HuH-7.5 (cell line): ENCODE measurements at places on chromosomes 16 and 17.

DNA sequence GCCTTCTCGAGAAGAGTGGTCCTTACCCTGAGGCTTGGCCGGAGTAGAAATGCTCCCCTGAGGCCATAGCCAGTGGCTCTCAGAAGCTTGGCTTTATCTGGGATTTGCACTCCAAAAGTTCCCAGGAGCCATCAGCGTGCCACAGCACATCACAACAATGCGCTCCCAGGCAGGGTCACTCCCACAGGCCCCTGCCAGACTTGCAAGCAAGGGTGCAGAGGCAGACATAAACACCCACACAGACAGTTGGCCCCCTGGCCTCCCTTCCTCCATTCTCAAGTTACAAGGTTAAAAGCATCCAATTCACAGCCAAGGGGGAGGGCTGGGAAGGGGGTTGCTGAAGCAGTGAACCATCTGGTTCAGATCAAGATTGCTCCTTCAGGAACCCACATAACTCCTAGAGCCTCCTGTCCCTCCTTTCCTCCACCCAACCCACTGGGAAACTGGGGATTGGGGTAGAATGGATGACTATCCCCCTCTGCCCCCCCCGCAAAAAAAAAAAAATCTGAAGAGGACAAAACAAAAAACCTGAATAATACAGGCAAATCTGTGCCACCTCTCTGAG lies 1.8 kb downstream of the ST3GAL2 start:
- no peak for DNase-seq

DNA sequence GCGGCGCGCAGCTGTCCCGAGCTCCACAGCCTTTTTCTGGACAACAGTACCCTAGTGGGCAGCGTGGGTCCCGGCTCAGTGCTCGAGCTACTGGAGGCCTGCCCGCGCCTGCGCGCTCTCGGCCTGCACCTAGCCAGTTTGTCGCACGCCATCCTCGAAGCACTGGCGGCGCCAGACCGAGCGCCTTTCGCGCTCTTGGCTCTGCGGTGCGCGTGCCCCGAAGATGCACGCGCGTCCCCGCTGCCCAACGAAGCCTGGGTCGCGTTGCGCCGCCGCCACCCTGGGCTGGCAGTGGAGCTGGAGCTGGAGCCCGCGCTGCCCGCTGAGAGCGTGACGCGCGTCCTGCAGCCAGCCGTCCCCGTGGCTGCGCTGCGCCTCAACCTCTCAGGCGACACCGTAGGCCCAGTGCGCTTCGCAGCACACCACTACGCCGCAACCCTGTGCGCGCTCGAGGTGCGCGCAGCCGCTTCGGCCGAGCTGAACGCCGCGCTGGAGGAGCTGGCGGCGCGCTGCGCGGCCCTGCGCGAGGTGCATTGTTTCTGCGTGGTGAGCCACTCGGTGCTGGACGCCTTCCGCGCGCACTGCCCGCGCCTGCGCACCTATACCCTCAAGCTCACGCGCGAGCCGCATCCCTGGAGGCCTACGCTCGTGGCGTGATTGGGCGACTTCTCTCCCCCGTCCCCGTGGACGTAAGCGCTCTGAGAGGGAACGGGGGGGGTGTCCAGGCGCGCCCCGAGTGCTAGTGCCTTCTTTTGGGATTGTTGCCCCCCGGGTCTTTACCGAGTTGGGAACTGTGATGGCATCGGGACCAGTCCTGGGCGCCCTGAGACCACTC lies 1.2 kb upstream of the HSF4 start:
- no peak for DNase-seq

DNA sequence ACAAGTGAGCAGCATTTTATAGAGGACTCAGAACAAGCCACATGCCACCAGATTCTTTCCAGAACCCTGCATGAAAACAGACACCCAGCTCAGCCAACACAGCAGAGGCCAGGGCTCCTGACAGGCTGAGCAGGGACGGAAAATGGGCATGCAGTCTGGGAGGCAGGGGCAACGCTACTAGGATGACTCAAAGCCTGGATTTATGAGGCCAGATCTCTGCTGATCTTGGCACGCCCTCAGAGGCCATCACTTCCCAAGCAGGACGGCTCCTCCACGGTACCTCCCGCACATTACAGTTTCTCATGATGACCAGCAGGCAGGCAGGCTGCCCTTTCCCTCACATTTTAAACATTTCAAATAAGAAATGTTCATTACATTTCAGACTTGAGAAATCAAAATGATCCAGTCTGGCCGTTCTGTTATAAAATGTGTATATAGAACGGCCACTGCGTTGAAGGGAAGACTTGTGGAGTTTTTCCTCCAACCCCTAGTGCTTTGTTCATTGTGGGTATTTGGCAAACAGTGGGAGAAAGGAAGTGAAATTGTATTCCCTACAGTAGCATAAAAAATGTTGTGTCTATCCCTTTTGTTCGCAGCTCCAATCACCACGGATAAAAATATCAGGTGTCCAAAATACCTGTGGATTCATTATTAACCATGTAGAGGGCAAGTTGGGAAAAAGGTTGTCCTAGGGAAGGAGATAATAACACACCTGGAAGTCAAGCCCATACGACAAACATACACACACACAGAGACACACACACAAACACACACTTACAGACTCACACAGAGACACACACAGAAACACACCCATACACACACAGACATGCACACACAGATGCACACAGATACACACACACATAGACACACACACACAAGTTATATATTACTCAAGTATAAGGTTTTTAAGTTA lies 64.8 kb upstream of the ADAMTS18 start:
- no peak for DNase-seq

GRCh38 chr17:59428916-59429485 lies 97.5 kb downstream of the YPEL2 start:
- DNase-seq: no peak

DNA sequence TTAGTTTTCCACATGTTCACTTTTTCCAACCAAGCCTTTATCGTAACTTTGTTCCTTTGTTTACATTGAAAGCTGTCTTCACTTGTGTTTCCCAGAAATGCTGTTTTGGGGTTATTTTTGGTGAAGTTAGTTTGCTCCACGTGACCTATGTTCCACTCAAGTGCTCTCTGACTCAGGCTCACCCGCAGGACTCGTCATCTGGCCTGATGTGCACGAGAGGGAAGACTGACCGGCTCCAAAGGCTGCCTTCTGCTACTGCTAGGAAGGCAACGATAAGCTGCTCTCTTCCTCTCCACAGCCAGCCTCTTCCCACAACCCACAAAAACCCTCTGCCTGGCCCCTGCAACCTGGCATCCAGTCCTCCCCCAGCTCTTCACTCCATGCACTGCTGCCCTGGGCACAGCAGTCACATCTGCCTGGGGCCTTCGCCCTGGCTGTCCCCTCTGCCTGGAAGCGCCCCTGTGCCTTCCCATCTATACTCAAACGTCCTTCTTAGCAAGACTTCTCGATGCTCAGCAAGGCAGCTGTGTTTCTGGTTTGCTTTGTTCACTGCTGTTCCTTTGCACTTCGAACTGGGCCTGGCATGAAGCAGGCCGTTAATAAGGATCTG lies 28.0 kb downstream of the ZCCHC14 start:
- no peak for DNase-seq

DNA sequence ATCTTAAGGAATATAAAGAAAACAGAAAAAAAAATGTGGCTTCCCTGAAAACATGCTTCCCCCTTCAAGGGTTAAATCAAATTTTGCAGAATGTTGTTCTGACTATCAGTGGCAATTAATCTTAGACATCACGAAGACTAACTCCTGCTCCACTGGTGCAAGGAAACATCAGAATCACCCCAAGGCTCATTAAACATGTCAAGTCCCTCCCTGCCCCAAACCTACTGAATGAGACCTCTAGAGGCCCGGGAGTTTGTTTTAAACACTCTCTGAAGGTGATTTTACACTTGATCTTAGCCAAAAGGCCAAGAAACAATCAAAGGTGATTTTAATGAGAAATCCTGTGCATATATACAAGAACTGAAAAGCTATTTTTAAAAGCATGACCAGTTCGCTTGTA lies 18.3 kb downstream of the PSME3IP1 start:
- DNase-seq: no peak

DNA sequence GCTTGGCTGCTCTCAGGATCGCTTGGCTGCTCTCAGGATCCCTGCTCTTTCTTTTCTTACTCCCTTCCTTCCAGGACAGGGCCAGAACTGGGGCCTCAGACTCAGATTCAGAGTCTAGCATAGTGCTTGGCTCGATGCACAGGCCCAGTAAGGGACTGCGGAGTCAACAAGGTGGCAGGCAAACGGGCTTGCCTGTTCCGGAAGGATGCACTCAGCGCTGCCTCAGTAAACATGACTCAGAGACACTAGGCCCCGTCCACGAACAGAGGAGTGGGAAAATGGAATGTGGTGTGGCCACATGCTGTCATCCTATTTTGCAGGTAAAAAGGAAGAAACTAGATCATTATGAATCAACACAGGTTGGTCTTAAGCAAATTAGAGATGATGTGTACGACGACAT lies 9.8 kb downstream of the SPHK1 start:
- no peak for DNase-seq

DNA sequence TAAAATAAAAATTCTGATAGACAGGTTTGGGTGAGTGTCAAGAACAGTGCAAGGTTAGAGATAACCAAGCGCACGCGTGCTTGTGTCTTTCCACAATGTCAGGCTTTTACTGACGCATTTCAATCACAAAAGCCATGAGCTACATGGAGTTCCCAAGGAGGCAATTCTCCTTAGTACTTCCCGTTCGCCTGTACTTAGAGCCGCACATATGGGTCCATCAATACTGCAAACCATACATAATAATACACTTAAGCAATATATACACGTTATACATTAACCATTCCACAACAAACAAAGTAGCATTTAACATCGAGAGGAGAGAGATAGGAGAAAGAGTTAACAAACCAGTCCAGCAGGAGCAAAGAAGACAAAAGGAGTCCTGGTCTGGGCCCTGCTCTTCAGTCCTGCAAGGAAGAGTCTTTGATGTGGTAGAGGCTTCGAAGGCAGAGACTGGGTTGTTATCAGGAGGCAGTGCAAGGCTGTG lies 11.9 kb upstream of the GPRC5C start:
- no peak for DNase-seq

GRCh38 chr16:80631581-80631980 lies 90.8 kb downstream of the DYNLRB2 start:
- no peak for DNase-seq

DNA sequence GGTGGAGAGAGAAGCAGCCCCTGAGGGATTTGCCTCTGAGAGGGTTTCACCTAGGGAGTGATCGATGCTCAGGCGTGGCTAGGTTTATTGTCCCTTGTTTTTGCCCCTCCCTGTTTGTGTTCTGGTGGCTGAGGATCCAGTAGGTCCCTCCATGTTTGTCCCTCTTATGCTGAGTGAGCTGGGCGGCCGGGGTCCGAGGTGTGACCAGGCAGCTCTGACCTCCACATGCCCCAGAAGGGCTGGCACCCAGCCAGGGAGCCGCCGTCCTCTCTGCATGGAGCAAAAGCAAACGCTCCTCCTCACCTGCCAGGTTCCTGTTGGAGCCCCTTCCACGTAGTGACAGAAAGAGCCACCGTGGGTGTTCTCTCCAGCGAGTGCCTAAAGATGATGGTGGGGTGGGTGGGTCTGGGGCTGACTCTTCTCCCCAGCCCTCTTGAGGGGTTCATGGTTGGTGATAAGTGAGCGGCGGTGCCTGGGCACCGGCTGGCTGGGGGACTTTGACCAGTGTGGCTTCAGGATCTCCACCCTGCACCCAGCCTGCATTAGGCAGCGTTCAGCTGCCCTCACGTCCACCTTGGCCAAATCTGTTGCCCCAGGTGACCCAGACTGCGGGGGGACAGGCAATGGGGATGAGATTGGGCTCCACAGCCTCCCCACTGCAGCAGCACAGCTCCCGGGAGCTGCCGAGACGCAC lies 14.1 kb upstream of the NUDT16L1 start:
- DNase-seq: no peak

DNA sequence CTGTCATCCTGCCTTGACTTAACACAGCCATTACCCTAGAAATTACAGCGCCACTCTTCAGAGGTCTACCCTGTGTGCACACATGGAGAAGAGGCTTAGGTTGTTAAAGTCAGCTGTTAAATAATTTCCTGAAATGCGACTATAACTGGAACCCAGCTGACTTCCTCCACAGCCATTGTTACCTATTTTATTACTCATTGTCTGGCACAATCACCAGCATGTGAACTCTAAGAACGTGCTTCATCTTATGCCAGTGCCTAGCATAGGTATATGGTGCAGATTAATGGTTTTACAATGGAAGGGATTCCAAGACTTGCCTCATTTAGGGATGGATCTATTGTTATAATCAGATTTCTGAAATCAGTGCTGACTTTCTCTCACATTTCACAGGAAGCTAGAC lies 11.9 kb downstream of the RDM1 start:
- DNase-seq: no peak
